ENCODE measurements at places on chromosomes 6 and 20. TPM values are rescaled to one million over a fixed set of nuclear protein-coding genes. Genes with fewer than 3 reads are reported as not detected.

Gene STMND1
- total RNA-seq = not detected

GRCh38 chr6:101554231-101554630 lies 160.7 kb downstream of the GRIK2 start:
- no peaks in the 10 kb centered on the region for H3K27me3 ChIP-seq
- DNase-seq = no peak
- no peak overlapping the region for H3K4me3 ChIP-seq
- no peaks in the 10 kb centered on the region for H3K36me3 ChIP-seq

DNA sequence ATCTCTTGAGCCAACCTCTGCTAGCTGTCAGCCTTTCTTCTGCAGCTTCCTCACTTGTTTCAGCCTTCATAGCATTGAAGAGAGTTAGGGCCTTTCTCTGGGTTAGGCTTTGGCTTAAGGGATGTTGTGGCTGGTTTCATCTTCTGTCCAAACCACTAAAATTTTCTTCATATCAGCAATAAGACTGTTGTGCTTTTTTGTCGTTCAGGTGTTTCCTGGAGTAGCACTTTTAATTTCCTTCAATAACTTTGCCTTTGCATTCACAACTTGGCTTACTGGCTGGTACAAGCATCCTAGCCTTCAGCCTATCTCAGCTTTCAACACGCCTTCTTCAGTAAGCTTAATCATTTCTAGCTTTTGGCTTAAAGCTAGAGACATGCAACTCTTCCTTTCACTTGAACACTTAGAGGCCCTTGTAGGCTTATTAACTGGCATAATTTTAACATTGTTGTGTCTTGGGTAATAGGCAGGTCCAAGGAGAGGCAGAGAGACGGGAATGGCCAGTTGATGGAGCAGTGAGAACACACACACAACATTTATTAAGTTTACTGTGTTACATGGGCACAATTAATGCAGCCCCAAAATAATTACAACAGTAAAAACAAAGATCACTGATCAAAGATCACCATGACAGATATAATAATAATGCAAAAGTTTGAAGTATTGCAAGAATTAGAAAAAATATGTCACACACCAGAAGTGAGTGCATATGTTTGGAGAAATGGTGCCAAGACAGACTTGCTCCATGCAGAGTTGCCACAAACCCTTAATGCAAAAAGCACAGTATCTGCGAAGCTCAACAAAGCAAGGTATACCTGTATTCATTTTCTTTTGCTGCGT lies 98.6 kb downstream of the HIVEP1 start:
- H3K27ac ChIP-seq = no peak overlapping the region
- no peaks in the 10 kb centered on the region for H3K36me3 ChIP-seq
- no peaks in the 10 kb centered on the region for H3K4me1 ChIP-seq
- no peaks in the 10 kb centered on the region for H3K27me3 ChIP-seq
- no peak for DNase-seq

DNA sequence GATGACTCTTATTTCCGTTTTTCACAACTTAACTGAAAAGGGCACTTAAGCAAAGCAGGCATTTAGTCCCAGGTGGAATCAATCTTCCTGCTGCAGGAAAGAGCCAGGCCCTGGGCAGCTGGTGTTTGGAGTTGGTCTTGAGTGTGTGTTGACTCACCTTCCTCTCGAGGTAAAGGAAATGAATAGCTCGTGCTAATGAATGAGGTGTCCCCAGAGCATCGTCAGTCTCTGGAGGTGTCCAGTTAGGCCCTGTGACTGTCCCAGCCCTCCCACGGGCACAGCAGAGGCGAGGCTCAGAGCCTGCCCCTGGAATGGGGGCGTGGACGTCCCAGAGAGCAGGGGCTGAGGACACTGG lies 277.7 kb downstream of the NRN1 start:
- no peak for DNase-seq
- H3K27me3 ChIP-seq = no peaks in the 10 kb centered on the region
- no peaks in the 10 kb centered on the region for H3K4me1 ChIP-seq
- H3K4me3 ChIP-seq = no peak overlapping the region

All from sigmoid colon (tissue), 7 donors.